ENCODE measurements at places on chromosomes 16 and 17.

DNA sequence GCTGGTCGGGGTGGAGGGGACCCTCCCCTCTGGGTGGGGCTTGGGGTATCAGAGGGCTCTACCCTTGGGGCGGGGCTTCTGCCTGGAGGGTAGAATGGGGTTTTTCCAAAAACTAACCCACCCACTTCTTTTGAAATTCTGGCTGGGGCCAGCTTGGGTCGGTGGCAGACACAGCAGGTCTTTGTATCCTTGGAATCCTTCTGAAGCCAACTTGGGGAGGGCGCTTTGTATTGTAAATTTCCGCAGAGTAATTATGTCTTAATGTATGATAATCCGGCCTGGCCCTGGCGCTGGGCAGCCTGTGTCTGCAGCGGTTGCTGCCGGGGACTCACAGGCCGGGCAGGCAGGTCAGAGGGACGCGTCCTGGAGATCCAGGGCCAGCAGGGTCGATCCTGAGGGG lies 33.9 kb upstream of the GSE1 start:
- DNase-seq = no peak

- no peak for DNase-seq
Observed at GRCh38 chr17:66432996-66433551, 130.7 kb downstream of the PRKCA start.

DNA sequence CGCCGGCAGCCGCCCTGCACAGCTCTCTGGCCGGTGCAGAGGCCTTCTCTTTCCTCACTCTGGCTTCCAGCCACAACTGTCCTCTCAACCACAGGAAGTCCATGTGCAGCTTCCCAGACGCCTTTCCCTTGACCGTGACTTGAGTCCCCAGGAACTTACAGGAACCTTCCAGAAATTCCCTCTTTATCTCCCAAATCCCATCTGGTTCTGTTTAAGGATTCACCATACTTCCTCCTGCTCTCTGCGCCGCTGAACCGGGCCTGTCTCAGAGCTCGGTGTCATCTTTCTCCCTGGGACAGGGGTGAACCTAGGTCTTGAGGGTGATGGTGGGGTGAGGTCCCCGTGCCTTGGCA lies 65.2 kb upstream of the ZNF469 start:
- no peak for DNase-seq

DNA sequence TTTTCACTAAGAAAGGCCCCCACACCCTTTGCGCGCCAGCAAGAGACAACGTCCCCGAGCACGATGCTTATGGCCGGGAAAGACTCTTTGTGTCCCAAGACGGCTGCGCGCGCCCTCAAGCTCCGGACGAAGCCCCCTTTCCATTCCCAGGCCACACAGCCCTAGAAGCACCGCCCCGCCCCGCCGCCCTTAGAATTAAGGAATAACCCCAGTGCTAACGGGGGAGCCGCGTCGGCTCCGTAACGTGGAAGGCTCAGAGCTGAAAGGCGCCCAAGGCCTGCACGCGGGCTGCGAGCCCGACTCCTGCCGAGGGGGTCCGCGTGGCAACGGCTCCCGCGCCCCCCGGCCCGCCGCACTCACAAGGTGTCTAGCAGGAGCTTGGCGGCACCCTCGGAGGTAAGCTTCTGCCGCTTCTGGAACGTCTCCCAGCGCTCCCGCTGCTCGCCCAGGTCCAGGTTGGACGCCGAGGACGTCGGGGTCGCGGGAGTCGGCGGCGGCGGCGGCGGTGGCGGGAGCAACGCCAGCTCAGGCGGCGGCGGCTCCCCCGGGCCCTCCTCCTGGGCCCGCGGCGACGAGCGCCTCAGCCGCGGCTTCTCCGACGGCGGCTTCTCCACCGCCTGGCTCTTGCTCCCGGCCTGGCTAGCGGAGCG lies 477 bp downstream of the CENPV start:
- peak; percentile 58 for DNase-seq

DNA sequence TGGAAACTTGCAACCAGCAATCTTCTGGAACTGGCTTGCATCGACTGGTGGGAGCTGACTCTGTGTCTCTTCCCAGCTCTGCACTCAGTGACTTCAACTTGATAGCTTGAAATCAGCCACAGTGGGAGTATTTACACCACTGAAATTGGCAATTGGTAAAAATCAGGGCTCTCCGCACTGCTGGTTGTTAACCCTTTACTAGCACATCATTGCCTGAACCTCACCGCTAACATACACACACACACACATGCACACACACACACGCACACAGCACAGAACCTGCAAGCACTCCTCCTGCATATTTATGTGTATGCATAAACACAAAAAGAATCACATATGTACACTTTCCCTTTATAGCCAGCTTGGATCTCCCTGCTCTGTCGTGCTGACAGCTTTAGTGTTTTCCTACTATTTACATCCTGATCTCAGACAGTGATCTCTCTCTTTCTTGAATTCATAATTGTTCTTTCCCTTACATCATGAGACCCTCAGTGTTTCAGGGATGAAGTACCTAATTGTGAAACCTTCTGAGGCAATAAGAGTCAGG lies 7.9 kb upstream of the TMIGD1 start:
- DNase-seq = no peak
